NCI-H69 (cell line): ENCODE measurements at places on chromosomes 2 and 18.
A peak's percentile ranks its signal among the peaks of the same experiment; 100 is the strongest.

DNA sequence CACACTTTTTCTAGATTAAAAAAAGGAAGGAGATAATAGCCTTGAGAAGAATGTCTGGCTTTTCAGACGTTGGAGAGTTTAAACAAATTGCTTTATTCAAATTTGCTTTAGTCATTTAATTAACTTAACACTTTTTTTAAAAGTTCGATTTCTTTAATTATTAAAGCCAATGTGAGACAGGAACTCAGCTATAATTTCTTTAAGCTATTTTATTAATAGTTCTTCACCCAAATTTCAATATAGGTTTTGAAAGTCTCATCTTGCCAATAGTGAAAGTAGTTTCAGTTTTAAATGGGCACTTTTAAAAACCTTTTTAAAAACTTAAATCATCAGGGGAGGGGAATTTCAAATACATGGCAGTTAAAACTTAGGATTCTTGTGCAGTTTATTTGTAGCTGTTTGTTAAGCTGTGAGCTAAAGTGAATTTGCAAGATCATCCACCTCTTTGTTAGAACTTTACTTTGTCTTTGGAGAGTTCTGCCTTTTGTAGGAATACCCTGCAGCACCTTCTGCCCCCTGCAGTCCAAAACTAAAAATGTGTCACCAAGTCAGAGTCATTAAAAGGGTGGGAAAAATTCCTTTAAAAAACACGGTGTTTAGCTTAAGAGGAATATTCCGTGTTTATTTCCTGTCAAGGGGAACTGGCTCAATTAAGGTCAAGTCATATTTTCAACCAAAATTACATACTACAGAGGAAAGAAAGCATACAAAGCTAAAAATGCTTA is 4.6 kb downstream of the TGIF1 start:
- DNase-seq = peak; percentile 82

- DNase-seq = peak; percentile 33
Observed at GRCh38 chr2:128219891-128220290, 98.8 kb downstream of the HS6ST1 start.

GRCh38 chr18:23498877-23499276 is 4.4 kb upstream of the RMC1 start:
- DNase-seq = peak; percentile 92

DNA sequence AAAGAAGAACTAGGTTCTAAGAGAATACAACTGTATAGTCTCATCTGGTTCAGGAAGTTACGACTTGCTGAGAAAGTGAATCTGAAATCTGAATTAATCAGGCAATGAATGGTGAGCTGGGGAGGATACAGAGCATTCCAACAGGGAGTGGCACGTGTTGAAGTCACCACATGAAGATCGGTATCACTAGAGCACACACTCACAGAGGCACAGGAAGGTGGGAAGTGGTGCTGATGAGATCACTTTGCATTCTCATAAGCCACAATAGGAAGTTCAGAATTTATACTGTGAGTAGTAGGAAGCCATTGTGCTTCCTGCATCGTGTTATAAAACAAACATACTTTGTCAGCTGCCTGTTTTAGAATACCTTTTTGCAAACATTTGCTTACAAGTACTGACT is 615.0 kb upstream of the DDX18 start:
- DNase-seq = no peak

DNA sequence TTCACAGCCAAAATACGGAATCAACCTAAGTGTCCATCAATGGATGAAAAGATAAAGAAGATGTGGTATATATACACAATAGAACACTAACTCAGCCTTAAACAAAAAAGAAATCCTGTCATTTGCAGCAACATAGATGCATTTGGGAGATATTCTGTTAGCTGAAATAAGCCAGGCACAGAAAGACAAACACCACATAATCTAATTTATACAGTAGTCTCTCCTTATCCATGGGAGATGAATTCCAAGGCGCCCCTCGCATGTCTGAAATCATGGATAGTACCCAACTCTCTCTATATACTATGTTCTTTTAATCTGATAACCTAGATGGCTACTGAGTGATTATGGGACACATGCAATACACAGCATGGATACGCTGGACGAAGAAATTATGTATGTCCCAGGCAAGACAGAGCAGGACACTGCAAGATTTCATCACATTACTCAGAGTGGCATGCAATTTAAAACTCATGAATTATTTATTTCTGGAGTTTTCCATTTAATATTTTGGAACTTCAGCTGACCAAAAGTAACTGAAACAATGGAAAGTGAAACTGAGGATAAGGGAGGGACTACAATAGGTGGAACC is 39.5 kb downstream of the ORC4 start:
- no peak for DNase-seq
